ENCODE measurements at places on chromosomes 6 and 20. TPM values are rescaled to one million over a fixed set of nuclear protein-coding genes. Genes with fewer than 3 reads are reported as not detected.

The CCN6 gene
- total RNA-seq, result not detected

The IRAK1BP1 gene
- total RNA-seq, result 0.65 TPM

The FRS3 gene
- 2.2 TPM for total RNA-seq

The SPATS1 gene
- not detected for total RNA-seq

The ZC2HC1B gene
- not detected for total RNA-seq

The ADGB gene
- total RNA-seq, result not detected

The PRELID3B gene
- total RNA-seq, result 62.1 TPM

The LY6G6D gene
- not detected for total RNA-seq

The TPD52L1 gene
- 50.7 TPM for total RNA-seq

The RPS10 gene
- 2,034 TPM for total RNA-seq

The SLC22A1 gene
- 2.0 TPM for total RNA-seq

The C20orf96 gene
- 12.6 TPM for total RNA-seq

The CD24 gene
- 243 TPM for total RNA-seq

The HLA-DRB5 gene
- not detected for total RNA-seq

The PPP1R3G gene
- total RNA-seq, result 2.2 TPM

The AKAP12 gene
- total RNA-seq, result 158 TPM

The AVP gene
- total RNA-seq, result not detected

The IRF4 gene
- 0.25 TPM for total RNA-seq

The TCP11 gene
- not detected for total RNA-seq

The CDKAL1 gene
- total RNA-seq, result 3.1 TPM

The ZC3H12D gene
- 0.12 TPM for total RNA-seq

The TNFRSF6B gene
- total RNA-seq, result 0.97 TPM
